T-helper 2 cell (primary cell): ENCODE measurements at places on chromosomes 12 and 14.

DNA sequence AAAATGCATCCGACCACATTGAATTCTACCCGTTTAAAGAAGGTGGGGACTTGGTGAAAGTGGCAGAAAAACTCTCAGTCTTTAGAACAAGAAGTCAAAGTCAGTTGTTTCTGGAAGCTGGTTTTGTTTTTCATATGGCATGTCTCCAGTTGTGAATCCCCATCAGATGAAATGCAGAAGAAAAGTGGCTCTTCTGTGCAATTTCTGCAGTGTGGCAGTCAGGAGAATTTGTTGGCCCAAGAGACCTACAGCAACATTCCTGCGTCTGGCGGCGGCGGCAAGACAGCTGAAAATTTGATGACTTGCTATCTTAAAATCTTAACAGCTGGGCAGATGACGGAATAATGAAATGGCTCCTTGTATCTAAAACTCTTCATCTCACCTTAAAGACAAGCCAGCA is 201.5 kb downstream of the FOXN3 start:
- DNase-seq, result no peak

GRCh38 chr12:49030119-49030518 is 11.5 kb upstream of the PRKAG1 start:
- DNase-seq, result no peak

DNA sequence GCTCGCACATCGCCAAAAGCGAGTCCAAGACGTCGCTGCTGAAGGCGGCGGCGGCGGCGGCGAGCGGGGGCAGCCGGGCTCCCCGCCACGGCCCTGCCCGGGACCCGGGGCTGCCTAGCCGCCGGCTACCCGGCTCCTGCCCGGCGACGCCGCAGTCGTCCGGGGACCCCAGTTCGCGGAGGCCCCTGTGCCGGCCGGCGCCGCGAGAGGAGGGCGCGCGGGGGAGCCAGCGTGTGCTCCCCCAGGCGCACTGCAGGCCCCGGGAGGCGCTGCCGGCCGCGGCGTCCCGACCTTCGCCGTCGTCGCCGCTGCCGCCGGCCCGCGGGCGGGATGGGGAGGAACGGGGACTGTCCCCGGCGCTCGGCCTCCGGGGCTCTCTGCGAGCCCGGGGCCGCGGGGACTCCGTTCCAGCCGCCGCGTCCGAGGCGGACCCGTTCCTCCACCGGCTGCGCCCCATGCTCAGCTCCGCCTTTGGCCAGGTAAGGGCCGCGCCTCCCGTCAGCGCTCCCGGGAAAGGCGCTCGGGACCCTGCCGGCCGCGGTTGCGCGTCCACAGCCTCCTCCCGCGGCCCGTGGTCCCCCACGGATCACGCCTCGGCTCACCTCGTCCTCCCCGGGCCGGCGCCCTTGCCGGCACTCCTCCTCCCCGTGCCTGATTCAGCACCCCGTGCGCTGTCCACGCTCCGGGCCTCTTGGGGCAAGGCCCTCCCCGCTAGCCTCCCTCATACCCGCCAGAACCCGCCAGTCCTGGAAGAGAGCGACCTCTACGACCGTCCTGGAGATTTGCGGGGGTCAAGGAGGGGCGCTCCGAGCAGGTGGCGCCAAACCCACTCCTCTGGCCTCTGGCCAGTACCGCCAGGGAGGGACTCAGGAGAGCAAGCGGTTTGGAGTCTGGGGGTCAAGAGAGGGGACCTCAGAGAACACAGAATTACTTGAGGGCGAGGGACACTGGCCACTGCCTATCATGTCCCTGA is 721 bp downstream of the CABP1 start:
- peak; percentile 22 for DNase-seq

DNA sequence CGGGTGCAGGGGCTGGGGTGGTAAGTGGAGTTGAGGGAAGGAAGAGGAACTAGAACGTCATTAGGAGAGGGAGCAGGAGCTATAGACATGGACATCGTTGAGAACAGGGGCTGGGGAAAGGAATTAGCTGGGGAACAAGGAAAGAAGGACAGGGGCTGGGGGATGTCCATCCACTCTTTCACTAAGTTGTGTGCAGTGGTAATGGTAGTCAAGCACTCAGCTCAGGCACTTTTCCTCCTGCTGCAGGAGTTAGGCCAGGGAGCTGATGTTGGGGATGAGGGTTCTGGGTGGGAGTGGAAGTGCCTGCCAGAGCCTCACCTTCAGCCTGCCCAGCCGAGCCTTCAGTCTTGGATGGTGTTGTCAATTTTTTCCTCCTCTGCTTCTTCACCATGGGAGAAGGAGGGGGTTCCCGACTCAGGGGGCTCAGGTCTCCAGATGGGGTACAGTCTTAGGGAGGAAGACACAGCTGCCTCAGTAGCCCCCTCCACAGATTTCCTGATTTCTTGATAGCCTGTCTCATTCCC is 9.2 kb downstream of the AGAP2 start:
- no peak for DNase-seq

GRCh38 chr14:36844443-36845195 is 183.0 kb downstream of the PAX9 start:
- DNase-seq, result no peak

DNA sequence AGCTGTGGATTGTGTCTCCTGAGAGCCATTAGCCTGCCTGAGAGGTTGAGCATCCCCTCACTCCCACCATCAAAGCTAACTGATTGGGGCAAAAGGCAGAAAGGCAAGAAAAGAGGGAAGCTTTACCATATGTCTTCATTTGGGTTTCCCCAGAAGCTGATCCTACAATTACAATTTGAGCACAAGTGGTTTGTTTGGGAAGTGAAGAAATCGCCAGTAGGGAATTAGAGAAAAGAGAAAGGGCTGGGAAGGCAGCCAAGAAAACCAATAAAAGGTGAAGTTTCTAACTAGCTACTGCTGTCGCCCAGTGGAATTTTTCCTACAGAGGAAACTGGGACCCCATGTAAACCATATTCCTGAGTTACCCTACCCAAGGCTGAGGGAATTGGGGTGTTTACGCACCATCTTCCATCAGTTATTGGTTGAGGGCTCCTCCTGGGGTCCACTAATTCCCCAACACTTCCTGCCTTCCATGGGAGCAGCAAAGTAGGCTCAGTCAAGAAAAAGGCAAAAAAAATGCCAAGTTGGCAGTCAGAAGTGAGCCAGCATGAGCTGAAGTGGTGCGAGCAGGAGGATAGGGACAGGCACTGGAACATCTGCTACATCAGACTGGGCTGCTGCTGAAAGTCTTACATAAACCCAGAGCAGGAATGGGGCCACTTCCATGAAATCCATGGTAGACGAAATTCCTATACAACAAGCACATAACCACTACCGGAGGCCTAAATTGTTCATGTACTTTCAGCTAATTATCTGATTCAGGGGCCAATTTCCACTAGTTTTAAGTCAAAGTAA is 17.3 kb downstream of the KCNK10 start:
- no peak for DNase-seq

DNA sequence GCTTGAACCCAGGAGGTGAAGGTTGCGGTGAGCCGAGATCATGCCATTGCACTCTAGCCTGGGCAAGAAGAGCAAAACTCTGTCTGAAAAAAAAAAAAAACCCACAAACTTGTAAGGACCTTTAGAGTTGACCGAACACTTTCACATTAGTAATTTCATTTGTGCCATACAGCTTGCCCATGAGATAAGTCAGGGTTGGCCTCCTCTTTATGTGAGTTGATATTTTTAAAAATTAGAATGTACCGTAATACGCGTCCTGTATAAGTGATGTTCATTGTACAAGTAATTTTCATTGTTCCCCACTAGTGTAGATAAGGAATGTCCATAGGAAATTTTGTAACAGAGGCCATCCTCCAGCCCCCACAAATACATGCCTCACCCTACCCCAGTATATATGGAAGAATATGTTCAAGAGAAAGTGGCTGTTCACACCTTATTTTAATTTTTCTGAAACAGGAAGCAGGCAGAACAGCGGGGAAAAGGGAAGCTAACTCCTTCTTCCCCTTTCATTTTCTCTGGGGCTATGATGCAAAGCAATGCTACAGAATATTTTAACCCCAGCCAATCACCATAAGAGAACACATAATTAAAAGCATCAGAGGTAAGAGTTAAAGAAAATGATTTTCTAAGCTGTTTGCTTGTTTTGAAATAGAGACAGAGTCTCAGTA is 31.9 kb upstream of the HIF1A start:
- DNase-seq, result no peak

GRCh38 chr12:122747224-122748135 is 5.1 kb upstream of the DENR start:
- DNase-seq, result no peak

- DNase-seq, result no peak
Measured at GRCh38 chr12:44397631-44398030, 478.5 kb downstream of the NELL2 start.

- DNase-seq, result no peak
Measured at GRCh38 chr14:23033801-23034497, 751 bp downstream of the PSMB5 start.

DNA sequence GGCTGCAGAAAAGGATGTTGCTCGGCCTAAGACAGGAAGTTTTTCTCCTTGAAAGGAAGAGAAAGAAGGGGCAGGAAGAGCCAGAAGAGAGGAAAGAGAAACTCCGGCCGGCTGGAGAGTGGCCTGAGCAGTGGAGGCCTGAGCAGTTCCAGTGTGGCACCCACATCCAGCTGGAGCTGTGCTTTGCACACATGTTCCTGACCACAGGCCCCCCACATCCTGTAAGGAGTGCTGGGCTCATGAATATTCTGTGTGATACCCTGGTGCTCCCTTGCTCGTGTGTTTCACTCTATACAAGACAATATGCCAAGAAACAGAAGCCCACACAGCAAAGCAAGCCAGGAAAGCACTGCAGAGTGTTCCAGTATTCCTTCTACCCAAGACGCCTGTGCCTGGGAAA is 27.1 kb downstream of the POLE start:
- peak; percentile 21 for DNase-seq

DNA sequence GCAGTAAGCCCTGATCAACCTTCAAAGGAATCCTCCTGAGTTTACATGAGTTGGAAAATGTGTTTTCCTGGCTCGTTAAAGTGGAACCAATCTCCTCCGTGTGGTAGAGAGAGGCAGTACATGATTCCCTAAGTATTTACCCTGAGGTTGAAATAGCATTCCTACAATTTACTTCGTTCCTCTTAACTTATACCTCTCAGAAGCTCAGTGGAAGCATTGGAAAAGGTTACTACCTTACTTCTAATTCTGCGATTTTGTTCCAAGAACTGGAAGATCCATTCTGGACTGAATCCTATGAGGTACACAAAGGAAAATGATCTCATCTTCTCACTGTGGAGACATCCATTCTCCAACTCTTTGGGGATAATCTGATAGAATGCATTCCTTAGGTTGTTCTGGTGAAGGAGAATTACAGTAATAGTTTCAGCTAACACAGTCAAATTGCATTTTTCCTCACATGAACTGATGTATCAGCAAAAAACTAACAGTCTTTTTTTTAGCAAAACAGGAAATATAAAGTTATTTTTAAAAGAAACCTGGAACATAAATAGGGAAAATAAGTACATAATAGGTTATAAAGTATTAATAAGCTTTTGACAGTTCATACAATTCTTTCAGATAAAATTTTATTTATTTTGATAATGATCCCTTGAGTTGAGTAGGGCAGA is 475.6 kb downstream of the PDZRN4 start:
- DNase-seq, result no peak

DNA sequence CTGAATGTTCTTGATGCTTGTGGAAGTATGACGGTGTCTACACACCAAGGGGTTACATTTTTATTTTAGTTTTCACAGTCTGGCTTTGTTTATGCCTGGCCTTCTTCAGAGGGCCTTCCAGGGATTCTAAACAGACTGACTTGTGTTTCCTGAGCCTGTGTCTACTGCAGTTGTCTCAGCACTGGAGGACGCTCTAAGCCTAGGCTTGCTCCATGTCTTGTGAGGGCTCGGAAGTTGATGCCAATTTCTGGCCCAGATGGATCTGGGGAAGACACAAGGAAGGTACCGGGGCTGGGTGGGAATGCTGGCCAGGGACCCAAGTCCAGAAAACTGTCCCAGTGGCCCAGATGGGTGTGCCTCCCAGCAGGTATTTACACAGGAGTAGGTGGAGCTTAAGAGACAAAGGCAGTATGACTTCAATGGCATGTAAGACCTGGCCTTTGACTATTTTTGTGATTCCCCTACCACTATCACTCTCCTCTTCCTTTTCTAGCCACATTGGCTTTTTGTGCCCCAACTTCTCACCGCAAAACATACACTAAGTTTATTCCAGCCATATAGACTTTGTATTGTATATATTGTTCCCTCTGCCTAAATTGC is 56.9 kb downstream of the GPR137C start:
- no peak for DNase-seq

DNA sequence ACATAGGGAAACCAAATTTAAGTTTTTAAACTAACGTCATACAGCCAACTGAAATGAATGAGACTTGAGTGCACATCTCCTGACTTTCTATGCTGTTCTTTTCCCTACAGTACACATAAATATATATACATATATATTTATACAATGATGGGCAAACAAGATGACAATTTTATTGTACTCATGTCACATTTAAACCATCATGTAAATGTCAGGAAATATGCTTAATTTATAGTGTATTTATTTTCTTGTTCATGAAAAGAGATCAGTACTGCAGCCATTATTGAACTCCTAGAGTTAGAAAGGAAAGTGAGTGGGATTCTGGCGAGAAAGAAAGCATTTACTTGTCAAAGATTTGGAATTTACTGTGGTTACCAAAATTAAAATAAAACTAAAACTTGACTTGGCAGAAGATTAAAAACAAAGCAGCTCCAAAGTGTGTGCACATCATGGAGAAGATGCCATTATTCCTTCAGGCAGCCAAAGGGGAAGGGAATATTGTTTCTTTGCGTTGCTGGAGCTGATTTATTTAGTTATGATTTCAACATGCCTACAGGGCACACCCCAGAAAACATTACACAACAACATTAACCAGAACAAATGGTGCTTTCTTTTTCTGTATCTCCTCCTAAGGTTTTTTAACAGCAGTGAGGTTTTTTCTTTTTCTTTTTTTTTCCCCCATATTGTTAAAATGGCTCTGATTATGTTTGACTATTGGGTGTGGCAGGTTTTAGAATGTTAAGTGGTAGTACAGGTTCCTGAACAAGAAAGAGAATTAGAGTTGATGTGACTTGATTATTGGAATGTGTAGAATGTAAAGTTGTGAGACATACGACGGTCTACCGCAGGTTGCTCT is 144.6 kb downstream of the RAD51B start:
- no peak for DNase-seq

DNA sequence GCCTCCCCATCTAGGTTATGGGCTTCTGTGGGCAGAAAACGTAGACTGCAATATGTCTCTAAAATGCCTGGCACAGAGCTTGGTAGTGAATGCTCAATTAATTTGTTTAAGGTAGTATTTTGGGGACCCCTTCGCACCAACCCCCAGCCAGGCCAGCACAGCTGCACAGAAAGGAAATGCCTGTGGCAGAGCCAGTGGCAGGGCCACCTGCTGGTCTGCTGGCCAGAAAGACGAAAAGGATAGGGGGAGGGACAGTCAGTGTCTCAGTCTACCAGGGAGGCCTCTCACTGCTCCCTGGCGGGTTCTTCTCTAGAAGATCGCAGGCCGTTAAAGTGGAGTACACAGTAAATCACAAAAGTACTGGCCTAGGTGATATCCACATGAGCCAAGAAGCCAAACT is 3.5 kb downstream of the RAB15 start:
- DNase-seq, result no peak

- DNase-seq, result no peak
Measured at GRCh38 chr12:123942911-123943648, 29.6 kb downstream of the CCDC92 start.

- no peak for DNase-seq
Measured at GRCh38 chr12:101459642-101460346, 15.3 kb upstream of the SPIC start.
